Activated CD4-positive, alpha-beta memory T cell treated with anti-CD3 and anti-CD28 coated beads for 36 hours (primary cell): ENCODE measurements at places on chromosomes 2 and 18. TPM values are rescaled to one million over a fixed set of nuclear protein-coding genes. Genes with fewer than 3 reads are reported as not detected.

- DNase-seq, result no peak
These were observed 1.8 kb downstream of the TRABD2A start for GRCh38 chr2:84878896-84879583.

DNA sequence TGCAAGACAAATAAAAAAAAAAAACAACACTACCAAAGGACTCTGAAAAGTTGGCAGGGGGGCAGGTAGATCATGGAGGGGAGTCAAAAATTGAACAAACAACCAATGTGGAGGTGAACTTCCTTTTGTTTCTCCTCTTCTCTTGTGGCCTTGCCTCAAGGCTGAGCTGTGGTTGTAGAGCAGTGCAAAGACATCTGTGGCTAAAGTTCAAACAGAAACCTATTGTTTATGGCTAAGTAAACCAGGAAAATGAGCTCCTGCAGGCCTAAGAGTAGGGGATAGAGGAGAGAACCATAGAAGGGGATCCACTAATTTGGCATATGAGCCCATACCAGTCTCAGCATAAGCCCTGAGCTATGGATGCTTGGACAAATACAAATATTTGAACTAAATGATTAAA lies 40.2 kb upstream of the EGR4 start:
- DNase-seq, result no peak

DNA sequence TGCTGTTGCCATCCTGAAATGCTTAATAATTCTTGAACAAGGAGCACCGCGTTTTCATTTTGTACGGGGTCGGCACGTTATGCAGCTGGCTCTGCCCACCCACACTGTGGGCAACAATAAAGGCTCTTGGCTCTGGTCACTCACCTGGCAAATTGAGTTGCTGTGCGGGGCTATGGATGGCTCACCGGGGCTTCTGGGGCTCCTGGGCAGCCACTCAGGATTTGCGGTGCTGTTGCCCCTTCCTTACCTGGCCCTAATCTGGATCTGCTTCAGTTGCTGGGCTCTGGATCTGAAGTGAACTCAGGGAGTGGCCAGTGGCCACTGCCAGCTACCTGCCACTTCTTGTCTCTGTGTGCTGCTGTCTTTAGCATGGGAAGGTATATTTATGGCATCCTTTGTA lies 22.7 kb downstream of the RHOB start:
- no peak for DNase-seq

GRCh38 chr2:177254433-177255226 lies 9.9 kb downstream of the NFE2L2 start:
- peak; percentile 42 for DNase-seq

DNA sequence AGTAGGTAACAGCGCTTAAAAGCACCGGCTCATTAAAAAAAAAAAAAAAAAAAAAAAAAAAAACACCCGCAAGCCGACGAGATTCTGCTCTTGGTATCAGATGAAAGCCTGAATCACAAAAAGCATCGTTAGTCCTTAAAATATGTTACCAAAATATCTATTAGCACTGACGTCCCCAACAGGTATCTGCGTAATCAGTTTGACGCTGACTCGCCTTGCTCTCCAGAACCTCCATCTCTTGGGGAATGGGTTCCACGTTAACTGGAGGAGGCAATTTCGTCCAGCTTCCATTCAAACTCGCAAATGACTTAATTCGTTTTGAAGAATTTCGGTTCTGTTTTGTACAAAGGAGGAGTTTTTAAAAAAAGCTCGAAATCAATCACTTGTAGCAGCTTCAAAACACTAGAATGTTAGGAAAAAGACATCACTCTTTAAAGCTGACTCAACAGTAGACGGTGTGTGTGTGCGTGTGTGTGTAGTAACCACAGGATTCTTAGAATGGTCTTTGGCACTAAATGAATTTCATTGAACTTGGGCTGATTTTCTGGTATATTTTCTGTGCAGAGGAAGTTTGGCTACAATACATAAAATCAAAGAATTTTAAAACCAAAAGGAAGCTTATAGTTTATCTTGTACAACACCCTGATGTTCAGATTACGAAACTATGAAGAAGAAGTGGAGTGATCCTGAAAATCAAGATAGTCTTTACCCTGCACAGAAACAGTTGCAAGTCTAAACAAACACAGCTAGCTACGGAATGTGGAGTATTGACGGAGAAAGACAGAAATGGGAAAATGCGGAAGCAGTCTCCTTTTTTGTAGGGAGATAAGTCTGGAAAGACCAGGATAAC lies 1.1 kb upstream of the PGAP1 start:
- DNase-seq, result peak; percentile 79

GRCh38 chr18:76459312-76459686 lies 35.7 kb downstream of the ZNF516 start:
- no peak for DNase-seq

GRCh38 chr2:73233932-73234832 lies at the start of gene CCT7:
Gene CCT7, plus strand, starts transcription at chr2:73234308. Its CDS starts 71 bp downstream, at chr2:73234379.
- DNase-seq, result peak; percentile 91

DNA sequence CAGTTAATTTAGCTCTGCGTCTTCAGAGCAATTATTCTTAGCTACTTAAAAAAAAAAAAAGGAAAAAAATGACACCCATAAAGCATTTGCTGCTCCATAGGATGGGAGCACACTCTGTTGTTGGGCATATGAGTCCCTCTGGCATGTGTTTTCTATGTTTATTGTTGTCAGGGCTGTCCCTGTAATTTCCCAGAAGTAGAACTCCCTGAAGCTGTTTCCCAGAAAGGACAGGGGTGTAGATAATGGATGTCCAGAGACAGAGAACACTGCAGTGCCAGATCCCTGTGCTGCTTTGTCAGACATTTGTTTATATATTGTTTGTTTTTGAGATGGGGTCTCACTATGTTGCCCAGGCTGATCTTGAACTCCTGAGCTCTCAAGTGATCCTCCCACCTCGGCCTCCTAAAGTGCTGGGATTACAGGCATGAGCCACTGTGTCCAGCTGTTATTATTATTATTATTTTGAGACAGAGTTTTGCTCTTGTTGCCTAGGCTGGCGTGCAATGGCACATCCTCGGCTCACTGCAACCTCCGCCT lies 32.6 kb downstream of the GALM start:
- DNase-seq, result no peak

DNA sequence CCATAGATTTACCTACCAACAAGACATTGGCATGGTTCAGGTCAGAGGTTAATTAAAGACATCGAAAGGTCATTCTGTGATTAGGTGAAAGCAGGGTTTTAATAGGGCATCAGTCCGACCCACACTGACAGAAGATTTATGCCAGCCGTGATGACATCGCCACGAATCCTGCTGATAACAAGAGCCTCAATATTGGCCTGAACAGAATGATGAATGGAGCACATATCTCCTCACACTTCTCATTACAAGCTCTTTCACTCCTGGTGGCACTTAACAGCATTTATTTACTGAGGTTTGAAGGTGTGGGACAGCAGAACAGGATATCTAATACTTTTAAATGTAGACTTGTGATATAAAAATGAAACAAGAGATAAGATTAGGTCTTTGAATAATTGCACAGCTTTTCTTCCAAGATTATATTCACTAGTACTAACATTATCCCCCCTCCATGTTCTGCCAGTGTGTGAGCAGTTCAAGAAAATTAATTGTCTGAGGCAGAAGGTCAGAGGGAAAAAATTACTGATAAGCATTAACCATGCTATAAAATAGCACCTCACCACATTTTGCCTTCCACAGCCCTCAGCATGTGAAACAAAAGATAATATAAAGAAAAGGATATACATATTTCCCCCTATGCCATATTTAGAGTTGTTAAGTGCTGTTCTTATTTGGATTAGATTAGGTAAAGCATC lies 23.1 kb upstream of the INSIG2 start:
- DNase-seq, result no peak

- no peak for DNase-seq
These were observed 435.4 kb downstream of the NRXN1 start for GRCh38 chr2:50596515-50596914.

DNA sequence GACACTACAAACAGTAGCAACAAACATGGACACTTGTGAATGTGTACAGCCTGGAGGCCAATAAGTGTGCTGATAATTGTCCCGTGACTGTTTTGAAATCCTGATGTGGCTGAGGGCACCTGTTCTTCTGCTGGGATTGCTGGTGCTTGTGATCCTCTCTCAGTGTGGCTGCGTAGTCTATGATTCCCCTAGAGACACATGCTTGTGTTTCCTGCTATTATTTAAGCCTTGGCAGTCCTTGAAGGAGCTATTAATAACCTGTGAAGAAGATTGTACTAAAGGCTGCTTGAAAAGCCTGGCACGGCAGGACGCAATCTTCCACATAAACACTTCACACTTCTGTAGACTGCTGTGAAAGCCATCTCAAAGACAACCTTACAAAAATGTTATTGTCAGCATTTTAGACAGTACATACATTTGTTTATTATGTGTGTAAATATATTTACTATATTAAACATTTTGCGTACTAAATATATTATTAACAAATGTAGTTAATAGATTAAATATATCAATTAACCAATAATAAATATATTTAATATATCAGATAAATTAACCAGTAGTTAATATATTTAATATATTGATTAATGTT lies 71.4 kb downstream of the GALR1 start:
- DNase-seq, result no peak

DNA sequence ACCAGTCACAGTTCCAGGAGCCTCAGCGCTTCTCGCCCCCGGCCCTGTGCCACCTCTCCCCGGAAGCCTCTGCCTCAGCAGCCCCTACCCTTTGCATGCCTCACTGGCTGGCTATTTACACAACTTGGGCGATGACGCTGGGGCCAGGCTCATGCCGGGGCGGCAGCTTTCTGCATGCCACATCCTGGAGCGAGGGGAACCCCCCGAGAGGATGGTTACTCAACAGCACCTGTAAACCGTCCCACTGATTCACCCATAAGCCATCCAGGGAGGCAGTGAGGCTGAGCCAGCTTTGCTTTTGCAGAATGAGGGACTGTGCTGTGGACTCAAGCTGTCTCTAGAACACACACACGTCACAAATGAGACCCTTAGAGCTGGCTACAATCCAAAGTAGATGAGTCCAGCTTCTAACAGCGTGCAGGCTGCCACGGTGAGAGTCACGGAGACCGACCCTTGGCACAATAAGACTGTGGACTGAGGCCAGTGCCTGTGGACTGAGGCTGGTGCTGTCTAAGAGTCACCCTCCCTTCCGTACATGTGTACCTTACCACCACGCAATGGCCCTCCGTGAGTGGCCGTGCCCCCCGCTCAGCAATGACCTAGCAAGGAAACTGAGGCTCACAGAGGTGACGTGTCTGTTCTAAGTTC lies 45.6 kb upstream of the ODC1 start:
- DNase-seq, result peak; percentile 96

Gene IL36A
- total RNA-seq, result not detected

Gene CD207
- total RNA-seq, result not detected

Gene TFCP2L1
- 0.24 TPM for total RNA-seq

Gene TEX44
- total RNA-seq, result not detected
